Activated CD4-positive, CD25-positive, alpha-beta regulatory T cell (primary cell): ENCODE measurements at places on chromosomes 6 and 20.

- DNase-seq: no peak
Measured at GRCh38 chr6:70380252-70380651, 33.1 kb upstream of the FAM135A start.

DNA sequence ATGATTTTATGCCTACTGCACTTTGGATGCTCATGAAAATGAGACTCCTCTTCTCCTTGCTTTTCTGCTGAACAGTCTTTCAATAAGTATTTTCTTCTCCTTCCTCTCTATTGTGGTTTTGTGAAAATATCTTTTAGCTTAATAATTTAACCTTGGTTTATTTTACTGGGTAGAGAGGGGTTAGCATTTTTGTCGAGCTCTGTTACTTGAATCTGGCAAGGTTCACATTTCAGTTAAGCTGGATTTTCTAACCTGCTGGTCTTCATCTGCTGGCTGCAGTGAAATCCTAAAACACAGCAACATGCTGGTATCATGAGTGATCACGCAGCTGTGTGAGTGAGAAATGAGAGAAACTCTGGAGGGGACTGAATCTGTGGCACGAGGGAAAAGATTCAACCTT, 222.7 kb upstream of the NOX3 start:
- no peak for DNase-seq

DNA sequence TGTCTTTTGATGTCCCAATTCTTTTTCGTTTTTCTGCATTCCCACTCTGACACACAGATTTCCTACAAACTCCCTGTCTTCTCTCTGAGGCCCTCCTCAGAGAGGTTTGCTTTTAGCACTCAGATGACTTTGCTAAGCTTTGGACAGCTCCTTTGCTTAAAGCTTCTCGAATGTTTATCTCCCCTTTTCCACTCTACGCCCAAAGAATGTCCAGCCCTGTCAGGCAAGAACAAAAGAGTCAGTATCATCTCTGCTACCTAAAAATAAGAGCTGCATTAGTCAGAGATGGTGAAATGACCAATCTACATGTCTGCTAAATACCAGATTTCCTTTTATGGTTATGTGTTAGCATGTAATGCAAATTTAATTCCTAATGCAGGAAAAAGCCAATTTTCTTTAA, 56.8 kb downstream of the PREP start:
- no peak for DNase-seq

DNA sequence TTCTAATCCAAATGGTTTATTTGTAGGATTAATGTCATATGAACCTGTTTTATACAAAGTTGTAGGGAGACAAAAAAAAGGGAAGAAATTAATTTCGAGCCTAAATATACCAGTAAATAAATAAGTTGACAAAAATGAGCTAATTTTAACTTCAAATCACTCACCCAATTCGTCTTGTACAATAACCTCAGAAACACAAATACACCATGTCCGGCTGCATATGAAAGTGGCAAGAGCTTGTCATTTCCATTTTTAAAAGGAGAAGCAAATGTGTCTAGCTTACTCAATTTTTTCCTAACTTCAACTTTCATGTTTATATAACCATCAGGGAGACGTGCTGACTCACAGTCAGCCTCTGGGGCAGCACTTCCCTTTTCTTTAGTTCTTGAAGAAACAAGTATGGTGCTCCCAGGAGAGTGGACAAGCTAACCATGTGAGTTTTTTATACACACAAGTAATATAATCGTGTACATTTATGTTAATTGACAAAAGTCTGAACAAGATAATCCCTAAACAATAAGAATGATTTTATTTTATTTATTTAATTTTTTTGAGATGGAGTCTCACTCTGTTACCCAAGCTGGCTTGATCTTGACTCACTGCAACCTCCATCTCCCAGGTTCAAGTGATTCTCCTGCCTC, 55.5 kb upstream of the SGK1 start:
- no peak for DNase-seq

DNA sequence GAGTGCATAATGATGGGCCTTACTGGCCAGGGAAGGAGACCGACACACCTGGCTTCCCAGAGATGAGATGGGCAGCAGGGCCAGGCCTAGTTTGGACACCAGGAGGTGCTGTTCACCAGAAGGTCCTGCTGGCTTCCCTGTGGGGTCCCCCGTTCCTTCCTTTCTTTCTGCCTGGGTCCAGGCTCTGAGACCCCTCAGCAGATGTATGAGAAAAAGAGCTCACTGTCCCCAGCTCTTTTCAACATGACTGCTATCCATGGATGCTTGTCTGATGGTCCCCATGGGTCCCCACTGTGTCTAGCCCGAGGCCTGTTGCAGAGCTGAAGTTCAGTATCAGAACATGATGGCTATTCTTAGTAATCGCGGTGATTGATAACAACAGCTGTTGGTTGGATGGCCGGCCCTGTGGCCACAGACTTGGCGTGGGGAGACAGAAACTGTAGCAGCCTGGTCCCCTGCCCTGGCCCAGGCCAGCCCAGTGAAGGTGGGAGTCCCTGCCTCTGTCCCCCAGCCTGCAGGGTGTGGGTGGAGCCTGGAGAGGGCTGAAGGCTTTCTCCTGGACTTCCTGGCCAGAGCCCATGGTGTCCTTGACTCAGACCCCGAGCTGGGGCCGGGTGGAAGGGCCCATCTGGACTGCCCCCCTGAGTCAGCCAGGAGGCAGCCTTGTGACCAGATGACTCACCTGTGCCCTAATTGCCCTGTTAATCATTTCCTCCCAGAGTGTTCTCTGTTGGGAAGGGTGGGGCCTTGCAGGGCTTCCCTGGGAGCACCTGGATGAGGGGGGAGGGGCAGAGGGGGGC, 9.9 kb upstream of the BAK1 start:
- no peak for DNase-seq

DNA sequence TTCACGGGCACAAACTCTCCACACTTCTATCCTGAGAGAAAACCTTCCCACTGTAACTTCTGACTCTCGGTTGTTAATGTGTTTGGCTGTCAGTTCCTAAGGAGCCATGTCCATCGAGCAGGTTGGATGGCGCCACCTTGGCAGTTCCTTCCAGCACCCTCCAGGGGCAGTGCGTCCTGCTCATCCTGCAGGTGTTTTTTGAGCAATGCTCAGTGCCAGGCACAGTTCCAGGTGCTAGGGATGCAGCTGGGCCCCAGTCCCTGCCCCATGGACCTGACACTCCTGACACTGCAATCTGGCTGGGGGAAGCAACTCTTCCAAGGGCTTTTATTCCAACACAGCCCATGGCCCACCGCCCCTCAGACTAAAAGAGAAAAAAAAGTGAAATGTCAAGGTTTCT, 376.4 kb downstream of the PREX1 start:
- DNase-seq: no peak

- DNase-seq: no peak
Measured at GRCh38 chr20:36344517-36345132, 38.5 kb downstream of the DLGAP4 start.

DNA sequence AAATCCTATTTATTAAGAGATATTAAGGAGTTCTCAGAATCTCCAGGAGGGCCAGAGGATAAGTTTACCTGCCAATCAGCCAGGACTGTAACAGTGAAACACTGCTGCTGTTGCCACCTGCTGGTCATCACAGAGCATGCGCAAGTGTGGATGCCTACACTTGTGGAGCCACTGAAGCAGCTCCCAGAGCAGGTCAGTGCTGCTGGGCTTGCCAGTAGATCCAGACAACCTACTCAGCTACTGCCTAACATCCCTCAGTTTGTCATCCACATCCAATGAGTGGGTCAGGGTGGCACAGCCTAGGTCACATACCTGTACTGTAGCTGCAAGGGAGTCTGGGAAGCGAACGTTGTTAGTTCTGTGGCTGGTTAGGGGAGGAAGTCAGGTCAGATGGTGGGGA, 18.3 kb upstream of the NHSL1 start:
- no peak for DNase-seq

DNA sequence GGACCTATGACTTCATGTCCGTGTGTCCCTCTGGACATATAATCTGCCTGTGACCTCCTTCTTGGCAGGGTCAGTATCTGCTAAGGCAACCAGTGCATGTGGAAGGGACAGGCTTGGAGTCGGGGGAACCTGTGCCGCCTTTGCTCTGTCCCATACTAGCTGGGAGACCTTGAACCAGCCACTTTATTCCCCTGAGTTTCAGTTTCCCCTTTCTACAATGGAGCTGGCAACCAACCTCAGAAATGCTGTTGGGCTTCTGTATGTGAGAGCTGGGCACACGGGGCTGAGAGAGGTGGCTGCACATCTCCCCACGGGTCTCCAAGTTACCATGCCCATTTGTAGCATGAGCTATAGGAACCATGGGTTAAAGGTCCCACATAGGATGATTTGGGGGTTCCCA, 53.8 kb downstream of the CD40 start:
- no peak for DNase-seq

GRCh38 chr6:3345836-3346235, 87.1 kb downstream of the PSMG4 start:
- no peak for DNase-seq

DNA sequence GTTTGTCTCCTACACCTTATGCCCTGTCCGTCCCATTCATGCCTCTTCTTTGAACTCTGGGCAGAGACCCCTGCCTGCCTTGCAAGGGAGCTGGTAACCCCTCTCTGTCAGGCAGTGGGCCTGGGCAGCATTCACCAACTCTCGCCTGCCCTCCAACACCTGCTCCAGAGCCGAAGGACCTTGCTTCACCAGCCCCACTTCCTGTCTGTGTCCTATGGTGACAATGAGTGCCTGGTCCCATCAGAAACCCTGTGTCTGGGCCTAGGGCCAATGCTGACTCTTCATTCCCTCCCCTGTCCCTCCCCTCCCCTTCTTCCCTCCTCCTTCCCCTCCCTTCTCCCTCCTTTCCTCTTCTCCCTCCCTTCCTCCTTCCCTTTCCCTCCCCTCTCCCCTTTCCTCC, 22.8 kb upstream of the PCMTD2 start:
- no peak for DNase-seq

GRCh38 chr6:2796861-2797260, 31.7 kb downstream of the WRNIP1 start:
- no peak for DNase-seq

DNA sequence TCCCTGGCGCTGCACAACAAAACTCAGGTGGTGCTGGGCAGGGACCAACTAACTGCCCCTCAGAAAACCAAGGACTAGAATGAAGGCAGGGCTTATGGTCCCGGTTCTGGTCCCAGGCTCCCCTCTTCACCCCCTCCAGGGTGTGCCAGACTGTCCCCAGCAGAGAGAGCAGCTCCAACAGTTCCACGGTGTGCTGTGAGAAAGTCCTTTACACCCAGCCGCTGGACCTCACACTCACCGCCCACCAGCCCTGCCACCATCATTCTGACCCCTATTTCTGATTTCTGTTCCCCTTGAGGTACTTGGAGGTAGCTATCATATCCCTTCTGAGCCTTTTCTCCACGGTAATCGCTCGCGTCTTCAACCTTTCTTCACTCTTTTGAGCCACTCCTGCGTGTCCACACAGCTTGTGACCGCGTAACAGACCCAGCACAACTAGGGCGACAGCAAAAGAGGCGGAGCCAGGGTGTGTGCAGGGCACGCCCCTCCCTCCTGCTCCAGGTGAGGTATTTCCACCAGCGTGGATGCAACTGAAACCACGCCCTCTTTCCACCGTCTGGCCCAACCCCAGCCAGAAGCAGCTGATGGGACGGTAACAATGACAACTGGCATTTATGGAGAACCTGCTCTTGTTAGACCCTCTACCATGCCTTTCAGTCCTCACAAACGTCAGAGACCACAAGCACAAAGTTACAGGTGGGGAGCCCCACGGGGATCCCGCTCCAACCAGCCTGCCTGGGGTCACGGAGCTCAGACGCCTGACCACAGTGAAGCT, 2.3 kb downstream of the PXDC1 start:
- DNase-seq: no peak

DNA sequence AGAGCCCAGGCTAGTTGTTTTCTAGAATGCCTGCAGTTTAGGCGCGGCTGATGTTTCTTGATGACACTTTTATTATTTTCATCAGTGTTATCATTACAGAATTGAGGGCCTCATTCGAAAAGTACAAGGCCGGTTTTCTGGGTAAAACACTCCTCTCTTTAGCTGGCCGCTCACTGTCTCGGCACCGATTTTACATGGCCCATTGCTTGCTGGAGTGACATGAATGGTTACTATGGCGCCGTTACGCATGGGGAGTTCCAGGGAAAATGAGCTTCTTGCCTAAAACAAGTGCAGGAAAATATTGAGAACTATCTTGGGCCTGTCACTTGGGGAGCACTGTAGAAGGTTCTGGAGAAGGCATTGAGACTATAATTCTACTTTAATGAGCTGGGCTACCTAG, 317.8 kb downstream of the CDH4 start:
- no peak for DNase-seq
